Activated T-cell treated with anti-CD3 and anti-CD28 coated beads, Interleukin-2, amount 50 U/mL, for 1 hour (primary cell): ENCODE measurements at places on chromosomes 2 and 18.
A peak's percentile ranks its signal among the peaks of the same experiment; 100 is the strongest.

- no peak for DNase-seq
These were observed 12.7 kb upstream of the FHOD3 start for GRCh38 chr18:36284671-36285295.

DNA sequence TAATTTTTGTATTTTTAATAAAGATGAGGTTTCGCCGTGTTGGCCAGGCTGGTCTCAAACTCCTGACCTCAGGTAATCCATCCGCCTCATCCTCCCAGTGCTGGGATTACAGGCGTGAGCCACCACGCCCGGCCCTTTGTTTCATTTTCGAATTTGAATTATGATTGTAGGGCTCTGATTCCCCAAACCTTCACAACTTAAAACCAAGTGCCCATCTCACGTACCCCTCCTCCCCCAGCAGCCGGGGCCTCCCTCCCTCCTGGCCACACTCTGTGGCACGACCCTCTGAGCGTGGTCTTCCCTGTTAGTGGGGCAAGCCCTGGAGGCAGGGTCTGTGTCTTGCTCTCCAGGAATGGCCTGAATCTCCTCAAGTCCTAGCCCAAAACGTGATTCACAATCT lies 166.5 kb downstream of the ASB1 start:
- no peak for DNase-seq

GRCh38 chr2:200301953-200302858 lies 4.3 kb upstream of the SPATS2L start:
- DNase-seq, result no peak

GRCh38 chr18:49174478-49174877 lies 223.7 kb upstream of the SMAD7 start:
- no peak for DNase-seq

DNA sequence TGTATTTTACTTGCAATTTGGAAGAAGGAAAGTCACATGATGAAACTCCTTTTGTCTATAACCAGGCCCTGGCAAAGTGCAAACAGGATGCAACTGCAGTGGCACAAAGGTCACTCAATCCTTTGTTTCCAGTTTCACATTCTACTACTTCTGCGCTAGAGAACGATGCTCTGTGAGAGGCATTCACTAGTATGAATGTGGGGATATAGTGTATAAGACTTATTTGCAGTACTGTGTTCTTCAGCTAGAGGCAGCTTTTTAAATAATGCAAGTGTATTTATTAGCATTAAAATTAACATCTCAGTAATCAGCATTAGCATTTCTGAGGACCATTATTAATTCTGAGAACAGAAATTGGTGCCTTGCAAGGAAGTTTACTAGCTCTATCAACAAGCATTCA lies 68.9 kb downstream of the PRPF40A start:
- DNase-seq, result no peak

DNA sequence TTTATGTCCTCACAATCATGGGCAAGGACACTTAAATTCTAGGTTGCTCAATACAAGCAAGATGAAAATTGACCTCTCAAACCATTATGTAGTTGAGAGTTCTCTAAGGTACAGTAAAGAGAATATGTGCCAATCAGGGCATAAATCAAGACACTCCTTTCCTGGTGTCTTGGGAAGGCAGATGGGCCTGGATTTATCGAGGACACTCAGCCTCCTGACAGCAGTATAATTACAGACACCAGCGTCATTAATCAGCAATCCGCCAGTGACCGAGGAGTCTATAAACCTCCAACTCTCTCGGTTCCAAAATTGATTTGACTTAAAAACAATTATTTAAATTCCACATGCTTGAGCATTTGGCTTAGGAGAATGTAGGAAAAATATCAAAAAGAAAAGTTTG lies 75.7 kb upstream of the DAPL1 start:
- DNase-seq, result no peak

GRCh38 chr18:35362531-35362930 lies 14.6 kb downstream of the ZNF396 start:
- DNase-seq, result no peak

GRCh38 chr2:166147883-166148282 lies 20.1 kb upstream of the SCN1A start:
- DNase-seq, result no peak

- no peak for DNase-seq
These were observed 59.5 kb downstream of the TMEM131 start for GRCh38 chr2:97936199-97936598.

DNA sequence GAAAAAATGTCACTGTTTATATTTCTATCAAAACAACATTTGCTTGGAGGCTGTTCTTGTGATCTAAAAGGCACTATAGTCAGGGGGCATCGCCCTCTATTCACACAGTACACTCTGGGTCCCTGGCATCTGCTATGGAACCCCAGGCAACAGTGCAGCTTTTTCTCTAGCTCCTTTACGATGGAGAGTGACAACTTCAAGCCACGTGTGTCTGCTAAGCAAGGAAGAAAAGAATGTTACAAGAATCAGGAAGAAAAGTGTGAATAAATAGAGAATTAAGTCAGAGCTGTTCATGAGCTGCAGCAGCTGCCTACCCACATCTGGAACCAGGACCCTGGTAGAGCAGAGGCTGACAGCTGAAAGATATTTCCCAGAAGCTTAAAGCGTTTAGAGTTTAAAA lies 11.2 kb downstream of the RND3 start:
- no peak for DNase-seq

DNA sequence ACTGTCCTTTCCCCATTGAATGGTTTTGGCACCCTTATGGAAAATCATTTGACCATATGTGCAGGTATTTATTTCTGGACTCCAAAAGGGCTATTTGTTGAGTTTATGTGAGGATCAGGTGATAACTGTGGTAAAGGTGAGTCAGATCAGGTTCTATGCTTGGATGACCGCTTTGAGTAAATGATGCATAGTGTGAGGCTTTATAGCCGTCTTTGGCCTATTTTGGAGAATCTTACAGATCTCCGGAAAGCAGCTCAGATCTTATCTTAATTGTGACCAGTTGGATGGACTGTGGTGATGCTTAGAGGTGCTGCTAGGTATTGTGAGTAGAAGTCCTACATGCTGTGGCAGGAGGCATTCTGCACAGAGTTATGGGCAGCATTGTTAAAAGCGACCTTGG lies 126.2 kb downstream of the METTL8 start:
- no peak for DNase-seq

DNA sequence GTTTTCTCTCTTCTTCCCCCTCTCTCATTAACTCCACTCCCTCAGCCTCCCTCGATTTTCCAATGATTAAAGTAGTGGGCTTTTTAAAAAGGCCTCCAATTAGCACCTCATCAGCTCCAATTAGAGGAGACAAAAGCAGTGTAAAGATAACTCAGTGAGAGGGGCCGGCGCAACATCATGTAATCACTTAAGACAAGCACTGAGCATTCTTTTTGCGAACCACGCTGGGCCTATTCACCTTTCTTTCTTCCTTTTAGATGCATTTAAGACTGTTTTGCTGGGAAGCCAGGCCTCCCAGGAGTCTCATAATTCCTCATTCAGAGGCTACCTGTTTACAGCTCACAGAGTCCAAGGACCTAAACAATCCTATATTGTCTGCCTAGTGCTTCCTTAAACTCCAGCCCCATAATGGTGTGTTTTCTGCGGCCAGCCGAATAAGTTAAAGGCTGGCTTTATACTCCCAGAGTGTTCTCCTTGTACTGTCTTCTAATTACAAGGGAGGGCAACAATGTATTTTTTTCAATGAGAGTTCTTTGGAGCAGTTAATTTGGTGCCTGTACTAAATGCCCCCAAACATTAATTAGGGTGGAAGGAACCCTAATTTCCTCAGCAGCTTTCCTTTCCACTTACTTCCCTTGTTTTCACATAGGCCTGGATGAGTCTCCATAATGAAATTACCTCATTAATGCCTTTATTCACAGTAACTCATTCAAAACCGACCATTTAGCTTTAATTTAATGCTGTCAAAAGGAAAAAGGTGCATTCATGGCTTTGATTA lies 28.0 kb upstream of the LMAN1 start:
- DNase-seq, result no peak

DNA sequence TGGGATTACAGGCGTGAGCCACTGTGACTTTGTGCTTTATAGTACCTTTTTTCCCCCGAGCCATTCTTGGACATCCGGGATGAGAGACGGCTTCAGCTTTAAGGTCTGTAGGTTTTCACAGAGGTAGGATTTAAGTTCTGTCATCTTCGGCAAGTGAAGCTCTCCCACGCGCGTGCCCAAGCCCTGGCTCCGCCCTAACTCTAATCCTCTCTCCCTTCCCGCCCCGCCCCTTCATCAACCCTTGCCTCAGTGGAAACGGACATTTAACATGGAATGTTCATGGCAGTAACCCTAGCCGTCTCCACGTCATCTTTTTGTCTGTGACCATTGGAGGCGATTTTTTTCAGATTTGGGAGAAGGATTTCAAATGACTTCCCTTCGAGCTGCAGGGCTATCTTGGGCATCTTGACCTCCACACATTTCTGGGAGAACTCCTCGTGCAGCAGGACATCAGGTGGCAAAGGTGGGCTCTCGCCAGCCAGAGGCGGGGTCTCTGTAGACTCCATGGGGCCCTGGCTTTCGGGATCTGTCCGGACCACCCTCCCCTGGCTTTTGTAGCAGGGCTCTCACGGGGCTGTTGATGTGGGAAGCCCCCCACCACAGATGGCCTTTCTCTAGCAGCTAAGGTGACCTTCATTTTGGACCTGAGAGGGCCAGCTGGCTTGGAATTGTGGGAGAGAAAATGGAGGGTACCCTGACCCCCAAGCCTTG lies 6.8 kb downstream of the COLEC11 start:
- no peak for DNase-seq

- DNase-seq, result no peak
These were observed 1626.3 kb upstream of the CELF4 start for GRCh38 chr18:39191931-39192330.

DNA sequence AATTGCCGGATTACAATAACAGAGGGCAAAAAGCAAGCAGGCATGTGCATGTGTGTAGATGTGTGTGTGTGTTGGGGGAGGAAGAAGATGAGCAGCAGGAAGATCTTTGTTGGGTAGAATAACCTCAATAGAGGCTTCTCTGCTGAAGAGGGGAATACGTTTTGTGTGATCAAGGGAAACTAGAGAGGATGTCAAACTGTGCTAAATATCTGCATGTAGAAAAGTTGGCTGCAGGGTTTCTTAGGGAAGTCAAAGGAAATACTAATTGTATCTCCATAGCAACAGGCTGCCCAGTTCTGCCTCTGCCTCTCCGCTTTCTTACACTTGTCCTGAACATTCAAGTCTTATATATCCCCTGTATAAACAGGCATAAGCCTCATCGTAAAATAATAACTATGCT lies 190.1 kb upstream of the RND3 start:
- DNase-seq, result no peak

- peak; percentile 36 for DNase-seq
These were observed 34.0 kb downstream of the TSHZ1 start for GRCh38 chr18:75244351-75245313.

- DNase-seq, result no peak
These were observed 108.6 kb upstream of the REV1 start for GRCh38 chr2:99598441-99598840.

DNA sequence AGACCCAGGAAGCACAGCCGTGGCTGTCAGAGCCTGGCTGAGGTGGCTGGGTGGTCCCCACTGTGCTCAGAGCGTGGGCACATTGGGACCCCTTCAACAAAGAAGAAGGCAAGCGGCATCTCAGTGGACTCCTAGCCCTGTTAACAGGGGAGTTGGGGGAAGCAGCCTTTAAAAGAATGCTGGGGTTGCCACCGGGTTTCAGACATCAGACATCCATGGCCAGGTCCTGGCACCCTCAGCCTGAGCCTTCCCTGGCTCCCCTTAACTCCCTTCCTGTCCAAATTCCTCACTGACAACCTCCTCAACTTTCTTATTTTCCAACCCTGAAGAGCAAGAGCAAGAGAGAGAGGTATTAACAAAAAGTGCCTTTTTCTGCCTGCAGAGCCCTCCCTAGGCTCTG lies 24.8 kb upstream of the GNAL start:
- DNase-seq, result no peak

- no peak for DNase-seq
These were observed 151.0 kb upstream of the BCL2L11 start for GRCh38 chr2:110969696-110970095.

DNA sequence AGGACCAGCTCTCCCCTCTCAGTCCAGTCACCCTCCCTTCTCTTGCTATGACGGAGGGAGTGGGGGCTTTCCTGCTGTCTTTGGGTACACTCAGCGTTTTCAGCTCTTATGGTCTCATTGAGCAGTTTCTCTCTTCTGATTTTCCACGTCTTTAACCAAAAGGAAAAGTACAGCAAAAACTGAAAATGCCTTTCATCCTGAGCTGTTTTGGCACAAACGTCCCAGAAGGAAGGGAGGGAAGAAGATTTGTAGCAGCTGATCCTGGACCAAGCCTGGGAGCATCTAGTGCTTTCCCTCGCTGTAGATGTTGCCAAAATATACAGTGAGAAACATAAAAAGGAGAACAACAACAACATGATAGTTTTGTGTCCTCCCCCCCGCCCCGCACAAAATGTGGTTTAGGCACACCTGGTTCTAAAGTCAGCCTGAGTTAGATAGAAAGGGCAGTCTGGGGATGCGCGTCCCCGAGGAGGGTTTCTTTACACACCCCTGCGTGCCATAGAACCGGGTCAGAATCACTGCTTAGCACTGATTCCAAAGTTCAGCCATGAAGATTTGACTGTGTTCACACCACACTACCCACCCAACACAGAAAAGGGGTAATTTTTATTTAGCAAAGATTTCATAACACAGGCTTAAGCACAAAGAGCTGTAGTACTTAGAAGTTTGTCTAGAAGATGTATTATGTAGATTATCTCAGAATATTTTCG lies 53.4 kb downstream of the SLC40A1 start:
- no peak for DNase-seq

DNA sequence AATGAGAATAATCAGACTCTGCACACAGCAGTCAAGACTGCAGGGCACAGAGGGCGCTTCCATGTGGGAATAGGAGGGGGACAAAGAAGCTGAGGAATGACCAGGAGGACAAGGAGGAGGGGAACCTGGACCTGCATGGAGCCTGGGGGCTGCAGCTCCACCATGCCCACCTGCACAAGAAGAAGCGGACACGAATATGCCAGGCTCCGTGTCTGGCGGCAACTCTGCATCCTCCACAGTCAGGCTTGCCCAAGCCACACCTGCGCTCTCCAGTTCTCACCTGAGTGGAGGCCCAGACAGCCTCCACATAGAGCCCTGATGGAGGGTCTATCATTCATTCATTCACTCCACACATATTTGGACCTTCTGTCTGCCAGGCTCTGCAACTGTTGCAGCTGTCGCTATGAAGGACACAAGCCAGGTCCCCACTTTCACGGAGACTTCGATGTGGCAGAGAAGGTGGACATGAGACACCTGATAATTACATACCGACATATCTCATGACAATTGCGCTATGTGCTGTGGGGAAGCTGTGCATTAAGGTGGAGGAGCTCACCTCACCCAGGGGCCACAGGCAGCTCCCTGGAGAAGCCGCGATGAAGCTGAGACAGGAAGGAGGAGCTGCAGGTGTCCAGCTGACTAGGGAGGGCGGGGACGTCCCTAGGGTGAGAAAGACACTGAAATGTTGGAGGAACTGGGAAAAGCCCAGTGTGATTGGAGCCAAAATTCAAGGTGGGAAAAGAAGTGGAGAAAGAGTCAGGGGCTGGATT lies 159.2 kb downstream of the INHBB start:
- no peak for DNase-seq
